Dorsolateral prefrontal cortex (tissue), 122 donors: ENCODE measurements at places on chromosomes 2 and 18. TPM values are rescaled to one million over a fixed set of nuclear protein-coding genes. Genes with fewer than 3 reads are reported as not detected.

GRCh38 chr18:3061581-3062312 is 48.8 kb upstream of the LPIN2 start:
- no peak for DNase-seq

Gene DSC3
- total RNA-seq = not detected

Gene REL
- total RNA-seq = 12.3 TPM

DNA sequence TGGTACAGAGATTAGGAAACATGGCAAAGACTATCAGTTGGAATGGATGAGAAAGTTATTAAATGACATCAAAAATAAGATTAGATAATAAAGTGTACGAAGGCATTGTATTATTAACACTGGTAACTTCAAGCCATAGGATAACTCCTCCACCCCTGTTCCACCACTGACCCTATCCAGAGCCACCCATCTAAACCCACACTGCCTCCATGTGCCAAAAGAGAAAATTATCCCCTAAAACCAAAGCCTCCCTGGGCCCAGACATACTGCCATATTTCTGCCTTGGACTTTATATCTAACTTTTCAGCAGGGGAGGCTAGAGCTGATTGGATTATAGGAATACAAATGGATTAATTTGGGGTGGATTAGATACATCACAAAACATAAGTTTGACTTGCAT is 443.7 kb downstream of the BCL11A start:
- no peak for DNase-seq

GRCh38 chr18:5966514-5966913 is 71.2 kb upstream of the TMEM200C start:
- no peak for DNase-seq

Gene TTC27
- total RNA-seq = 10.3 TPM

GRCh38 chr2:191650896-191651773 is 26.8 kb upstream of the NABP1 start:
- no peak for DNase-seq

DNA sequence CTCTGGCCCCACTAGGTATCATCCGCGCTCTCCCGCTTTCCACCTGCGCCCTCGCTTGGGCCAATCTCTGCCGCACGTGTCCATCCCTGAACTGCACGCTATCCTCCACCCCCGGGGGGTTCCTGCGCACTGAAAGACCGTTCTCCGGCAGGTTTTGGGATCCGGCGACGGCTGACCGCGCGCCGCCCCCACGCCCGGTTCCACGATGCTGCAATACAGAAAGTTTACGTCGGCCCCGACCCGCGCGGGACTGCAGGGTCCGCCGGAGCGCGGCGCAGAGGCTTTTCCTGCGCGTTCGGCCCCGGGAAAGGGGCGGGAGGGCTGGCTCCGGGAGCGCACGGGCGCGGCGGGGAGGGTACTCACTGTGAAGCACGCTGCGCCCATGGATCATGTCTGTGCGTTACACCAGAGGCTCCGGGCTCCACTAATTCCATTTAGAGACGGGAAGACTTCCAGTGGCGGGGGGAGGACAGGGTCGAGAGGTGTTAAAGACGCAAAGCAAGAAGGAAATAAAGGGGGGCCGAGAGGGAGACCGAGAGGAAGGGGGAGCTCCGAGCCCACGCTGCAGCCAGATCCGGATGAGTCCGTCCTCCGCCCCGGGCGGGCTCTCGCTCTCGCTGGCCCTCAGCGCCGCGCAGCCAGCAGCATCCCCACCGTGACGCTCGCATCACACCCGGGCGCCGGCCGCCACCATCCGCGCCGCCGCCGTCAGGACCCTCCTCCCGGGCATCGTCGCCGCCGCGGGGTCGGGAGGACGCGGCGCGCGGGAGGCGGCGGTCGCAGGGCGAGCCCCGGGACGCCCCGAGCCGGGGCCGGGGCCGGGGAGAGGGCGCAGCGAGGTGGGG is 664 bp downstream of the NETO1 start:
- DNase-seq = peak; percentile 57

GRCh38 chr2:16040271-16041010 is 100.1 kb downstream of the MYCN start:
- no peak for DNase-seq

Gene CHMP3
- total RNA-seq = 132 TPM

Gene KLHL41
- 2.4 TPM for total RNA-seq

DNA sequence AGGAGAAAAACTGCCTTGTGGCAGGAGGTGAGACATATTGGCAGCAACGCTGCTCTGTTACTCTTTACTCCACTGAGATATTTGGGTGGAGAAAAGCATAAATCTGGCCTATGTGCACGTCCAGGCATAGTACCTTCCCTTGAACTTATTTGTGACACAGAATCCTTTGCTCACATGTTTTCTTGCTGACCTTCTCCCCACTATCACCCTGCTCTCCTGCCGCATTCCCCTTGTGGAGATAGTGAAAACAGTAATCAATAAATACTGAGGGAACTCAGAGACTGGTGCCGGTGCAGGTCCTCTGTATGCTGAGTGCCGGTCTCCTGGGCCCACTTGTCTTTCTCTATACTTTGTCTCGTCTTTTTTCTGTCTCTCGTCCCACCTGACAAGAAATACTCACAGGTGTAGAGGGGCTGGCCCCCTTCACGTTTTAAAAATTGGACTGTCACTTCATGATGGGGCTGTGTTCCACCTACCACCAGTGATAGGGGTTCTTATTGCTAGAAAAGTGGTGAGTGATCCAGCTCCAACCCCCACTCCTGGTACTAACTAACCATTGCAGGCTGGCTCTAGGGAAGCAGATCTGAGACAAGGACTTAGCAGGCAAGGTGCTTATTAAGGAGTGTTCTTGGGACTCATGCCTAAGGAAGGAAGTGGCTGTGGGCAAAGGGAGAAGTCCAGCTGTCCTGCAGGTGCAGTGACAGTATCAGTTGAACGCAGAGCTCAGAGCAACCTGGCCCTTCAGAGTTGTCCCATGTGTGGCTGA is 51.7 kb downstream of the LONRF2 start:
- DNase-seq = no peak

- no peak for DNase-seq
These were observed 1138.2 kb upstream of the TMEFF2 start for GRCh38 chr2:193332941-193333340.

- DNase-seq = no peak
These were observed 1108.3 kb upstream of the KLHL29 start for GRCh38 chr2:22276696-22277095.

GRCh38 chr2:41618754-41619153 is 429.1 kb upstream of the PKDCC start:
- DNase-seq = no peak

Gene HOXD8
- not detected for total RNA-seq

- no peak for DNase-seq
These were observed 70.1 kb downstream of the RPE start for GRCh38 chr2:210072493-210072892.

DNA sequence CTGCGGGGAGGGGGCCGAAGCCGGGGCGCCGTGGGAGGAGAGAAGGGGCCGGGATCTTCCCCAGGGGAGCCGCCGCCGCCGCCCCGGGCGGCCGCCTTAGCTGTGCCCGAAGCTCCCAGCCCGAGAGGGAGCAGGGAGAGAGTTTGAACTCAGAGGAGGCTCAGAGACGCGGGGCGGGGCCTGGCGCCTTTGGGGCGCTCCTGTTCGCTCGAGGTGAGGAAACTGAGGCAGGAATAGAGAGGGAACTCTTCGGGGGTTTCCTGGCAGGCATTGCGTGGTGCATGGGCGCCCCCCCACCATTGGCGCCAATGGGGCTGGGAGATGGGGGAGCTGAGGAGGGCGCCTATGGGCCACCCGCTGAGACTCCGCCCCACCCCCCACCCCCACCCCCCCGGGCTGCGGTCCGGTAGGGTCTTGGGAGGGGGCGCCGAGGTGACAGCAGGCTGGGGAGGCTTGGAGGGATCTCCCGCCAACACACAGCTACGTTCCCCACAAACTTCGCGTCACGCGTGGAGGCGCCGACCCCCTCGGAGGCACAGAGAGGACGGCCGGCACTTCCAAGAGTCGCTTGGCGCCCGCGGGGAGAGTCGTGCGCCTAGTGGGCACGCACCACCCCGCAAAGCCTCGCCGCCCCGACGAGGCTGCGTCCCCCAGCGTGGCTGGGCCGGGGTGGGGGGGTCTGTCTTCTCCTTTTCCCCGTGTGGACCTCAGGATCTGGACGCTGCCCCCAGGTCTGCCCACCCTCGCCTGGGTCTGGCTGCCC is 680 bp downstream of the CTDSP1 start:
- DNase-seq = no peak

Gene UGT1A10
- not detected for total RNA-seq

GRCh38 chr2:219210196-219210885 is 3.8 kb downstream of the ZFAND2B start:
- DNase-seq = no peak

GRCh38 chr2:219099329-219099728 is 38.6 kb upstream of the IHH start:
- DNase-seq = no peak

DNA sequence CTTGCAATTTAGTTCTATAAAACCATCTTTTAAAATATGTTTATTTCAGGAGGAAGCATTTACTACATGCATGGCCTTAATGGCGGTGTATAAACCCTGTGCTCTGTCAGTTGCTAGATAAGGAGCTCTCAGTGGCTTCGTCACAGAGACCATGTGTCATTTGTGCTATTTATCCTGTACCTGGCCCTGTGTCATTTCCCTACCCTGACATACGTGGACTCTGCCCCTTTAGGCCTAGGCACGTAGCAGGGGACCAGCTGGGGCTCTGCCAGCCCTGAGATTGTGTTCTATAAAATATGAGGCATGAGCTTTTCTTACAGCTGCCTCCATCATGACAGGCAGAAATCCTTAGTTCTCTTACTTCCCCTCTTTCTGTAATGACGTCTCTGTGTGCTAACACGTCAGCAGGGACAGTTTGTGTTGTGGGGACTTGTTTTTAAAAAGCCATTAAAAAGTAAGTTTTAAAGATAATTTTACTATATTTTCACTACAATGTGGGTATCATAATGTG is 88.0 kb downstream of the ITGB1BP1 start:
- no peak for DNase-seq

- no peak for DNase-seq
These were observed 62.0 kb upstream of the WDR75 start for GRCh38 chr2:189379287-189379630.

DNA sequence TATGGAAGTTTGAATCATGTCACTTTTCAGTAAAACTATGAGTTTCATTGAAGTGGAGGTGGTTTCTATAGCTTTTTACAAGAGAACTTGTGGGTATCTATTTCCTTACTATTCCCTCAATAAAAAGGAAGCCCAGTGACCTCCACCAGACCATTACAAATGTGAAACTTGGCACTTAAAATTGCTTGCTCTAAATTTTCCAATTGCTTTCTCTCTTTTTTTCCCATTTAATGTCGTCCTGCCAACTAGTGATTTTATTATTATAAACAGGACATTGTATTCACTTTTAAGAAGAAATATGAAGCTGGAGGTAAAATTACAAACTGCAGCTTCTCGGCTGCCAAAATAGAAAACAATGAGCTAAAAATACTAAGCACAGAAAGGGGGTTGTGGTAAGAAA is 208.2 kb upstream of the ALPP start:
- no peak for DNase-seq

DNA sequence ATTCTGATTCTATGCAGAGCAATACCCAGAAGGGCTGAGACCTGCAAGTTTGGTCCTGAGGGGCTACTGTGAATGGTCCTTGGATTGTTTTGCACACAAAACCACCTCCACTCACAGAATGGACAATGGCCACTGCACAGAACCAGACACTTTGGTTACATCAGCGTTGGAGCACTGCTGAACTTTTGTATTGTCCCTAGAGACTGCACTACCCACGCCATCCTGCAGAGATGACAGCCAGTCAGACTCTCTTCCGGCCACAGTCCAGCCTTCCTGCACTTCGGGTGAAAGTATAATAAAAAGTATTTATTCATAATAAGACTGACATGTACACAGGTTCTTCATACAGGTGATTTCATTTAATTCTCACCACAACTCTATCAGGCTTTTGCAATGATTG is 35.7 kb downstream of the CELF4 start:
- no peak for DNase-seq

DNA sequence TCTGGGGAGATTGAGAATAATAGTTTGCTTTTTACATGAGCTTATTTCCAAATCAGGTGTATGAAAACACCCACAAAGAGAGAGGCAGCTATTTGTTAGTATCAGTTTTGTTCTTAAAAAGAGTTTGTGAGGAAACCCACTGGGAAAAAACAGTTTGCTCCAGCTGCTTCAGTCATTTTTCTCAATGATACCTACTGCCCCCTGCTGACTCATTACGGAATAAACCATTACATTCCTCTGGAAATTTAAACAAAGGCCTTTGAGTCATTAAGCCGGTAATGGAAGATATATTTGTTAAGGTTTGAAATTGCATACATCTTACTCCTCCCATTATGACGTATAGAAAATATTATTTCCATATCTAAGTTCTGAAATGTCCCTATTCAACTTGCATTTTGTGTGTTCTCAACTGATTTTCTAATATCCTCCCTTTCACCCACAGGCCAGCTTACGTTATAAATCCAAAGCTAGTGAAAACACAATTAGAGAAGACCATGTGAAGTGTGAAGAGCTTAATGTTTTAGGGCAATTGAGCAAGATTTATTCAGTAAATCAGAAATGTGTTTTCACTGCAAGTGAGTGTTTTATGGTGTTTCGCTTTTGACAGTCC is 761.6 kb downstream of the DSC3 start:
- DNase-seq = no peak

Gene ANKRD30B
- total RNA-seq = 4.9 TPM

GRCh38 chr2:239025096-239025801 is 177.4 kb downstream of the TWIST2 start:
- no peak for DNase-seq

Gene KCNG3
- 6.7 TPM for total RNA-seq
